Cortex of kidney (tissue), 1 donor: ENCODE measurements at places on chromosomes 5 and 9.

GRCh38 chr5:95861221-95861863, 38.8 kb upstream of the GLRX start:
- no peak for DNase-seq

GRCh38 chr5:154189819-154190594, 526 bp upstream of the GALNT10 start:
- DNase-seq = peak; percentile 11

DNA sequence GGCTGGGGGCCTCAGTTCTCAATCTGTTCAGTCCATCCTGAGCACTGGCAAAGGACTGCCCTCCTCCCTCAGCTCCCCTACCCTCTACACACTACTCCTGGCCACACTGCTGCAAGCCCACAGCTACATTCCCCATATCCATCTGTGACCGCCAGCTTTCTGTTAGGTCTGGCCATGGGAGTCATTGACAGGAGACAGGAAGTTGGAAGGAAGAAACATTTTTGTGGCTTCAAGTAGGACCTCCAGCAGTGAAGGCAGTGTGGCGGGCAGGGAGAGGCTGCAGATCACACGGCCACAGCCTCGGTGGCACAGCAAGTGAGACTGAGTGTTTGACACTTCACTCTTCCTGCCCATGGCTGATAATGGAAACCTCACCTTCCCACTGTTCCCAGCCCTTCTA, 55.9 kb downstream of the SECISBP2 start:
- DNase-seq = no peak

- no peak for DNase-seq
Measured at GRCh38 chr9:103188781-103189350, 193.7 kb downstream of the CYLC2 start.

- DNase-seq = no peak
Measured at GRCh38 chr9:86943201-86944113, 3.8 kb downstream of the GAS1 start.

DNA sequence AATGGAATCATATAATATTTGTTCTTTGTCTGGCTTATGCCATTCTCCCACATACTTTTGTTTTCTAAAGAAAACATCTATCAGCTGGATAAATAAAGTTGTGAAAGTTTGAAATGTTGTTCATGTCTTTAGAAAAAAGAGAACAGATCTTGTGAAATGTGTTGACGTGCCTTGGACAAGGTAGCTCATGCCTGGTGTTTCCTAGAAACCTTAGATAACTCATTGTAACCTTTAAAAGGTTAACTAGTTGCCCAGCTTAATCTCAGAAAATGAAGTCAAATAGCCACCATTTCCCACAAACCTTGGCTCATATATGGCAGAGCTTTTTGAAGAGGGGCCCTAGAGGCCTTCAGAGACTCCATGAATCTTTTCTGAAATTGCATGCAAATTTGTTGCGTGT, 15.3 kb downstream of the CDO1 start:
- no peak for DNase-seq

DNA sequence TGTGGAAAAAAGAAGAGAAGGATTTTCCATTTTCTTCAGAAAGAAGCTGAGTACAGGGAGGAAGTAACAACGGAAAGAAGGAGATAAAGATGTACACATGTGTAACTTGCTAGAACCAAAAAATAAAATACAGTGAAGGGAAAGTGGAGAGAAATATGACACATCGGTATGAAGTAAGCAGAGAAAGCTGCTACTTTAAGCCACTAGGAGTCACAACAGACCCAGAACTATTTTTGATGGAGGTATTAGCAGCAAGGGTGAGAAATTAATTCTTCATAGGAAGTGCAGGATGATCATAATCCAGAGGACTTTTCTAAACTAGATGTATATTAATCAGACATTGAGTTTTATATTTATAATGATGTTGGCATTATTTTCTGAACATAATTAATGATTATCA, 88.5 kb downstream of the FAM174A start:
- no peak for DNase-seq

- DNase-seq = no peak
Measured at GRCh38 chr5:80757290-80757689, 102.5 kb upstream of the DHFR start.

- DNase-seq = no peak
Measured at GRCh38 chr5:150780187-150780692, 1.7 kb downstream of the SMIM3 start.

- no peak for DNase-seq
Measured at GRCh38 chr5:78591972-78592700, 56.4 kb downstream of the LHFPL2 start.

- DNase-seq = no peak
Measured at GRCh38 chr9:15909297-15909696, 356.5 kb downstream of the CCDC171 start.

DNA sequence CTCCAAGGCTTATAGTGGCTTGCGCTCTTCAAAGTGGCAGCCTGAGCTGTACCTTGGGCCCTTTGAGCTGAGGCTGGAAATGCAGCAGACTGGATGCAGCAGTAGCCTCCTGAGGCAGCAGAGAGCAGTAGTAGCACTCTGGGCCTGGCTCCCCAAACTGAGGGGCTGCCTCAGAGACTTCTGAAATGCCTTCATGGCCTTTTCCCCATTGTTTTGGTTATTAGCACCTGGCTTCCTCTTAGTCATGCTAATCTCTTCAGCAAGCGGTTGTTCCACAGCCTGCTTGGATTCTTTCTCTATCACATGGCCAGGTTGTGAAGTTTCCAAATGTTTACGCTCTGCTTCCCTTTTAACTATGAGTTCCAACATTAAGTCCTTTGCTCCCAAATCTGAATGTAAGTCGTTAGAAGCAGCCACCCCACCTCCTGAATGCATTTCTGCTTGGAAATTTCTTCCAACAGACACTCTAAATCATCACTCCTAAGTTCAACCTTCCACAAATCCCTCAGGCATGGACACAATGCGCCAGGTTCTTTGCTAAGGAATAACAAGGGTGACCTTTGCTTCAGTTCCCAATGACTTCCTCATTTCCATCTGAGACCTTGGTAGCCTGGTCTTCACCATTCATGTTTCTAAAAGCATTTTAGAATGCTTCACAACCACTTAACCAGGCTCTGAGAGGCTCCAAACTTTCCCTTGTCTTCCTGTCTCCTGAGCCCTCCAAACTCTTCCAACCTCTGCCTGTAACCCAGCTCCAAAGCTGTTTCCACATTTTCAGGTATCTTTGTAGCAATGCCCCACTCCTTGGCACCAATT, 145.8 kb downstream of the ZDHHC21 start:
- DNase-seq = no peak

DNA sequence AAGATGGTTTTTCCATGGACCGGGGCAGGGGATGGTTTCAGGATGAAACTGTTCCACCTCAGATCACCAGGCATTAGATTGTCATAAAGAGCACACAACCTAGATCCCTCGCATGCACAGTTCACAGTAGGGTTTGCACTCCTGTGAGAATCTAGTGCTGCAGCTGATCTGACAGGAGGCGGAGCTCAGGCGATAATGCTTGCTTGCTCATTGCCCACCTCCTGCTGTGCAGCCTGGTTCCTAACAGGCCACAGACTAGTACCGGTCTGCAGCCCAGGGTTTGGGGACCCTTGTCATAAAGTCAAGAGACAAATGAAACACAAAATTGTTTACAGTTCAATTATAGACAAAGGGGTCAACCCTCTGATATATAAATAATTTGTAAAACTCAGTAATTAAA, 101.7 kb downstream of the RANBP17 start:
- DNase-seq = no peak
